Psoas muscle (tissue), 8 donors: ENCODE measurements at places on chromosomes 2 and 18. TPM values are rescaled to one million over a fixed set of nuclear protein-coding genes. Genes with fewer than 3 reads are reported as not detected.

Gene KCNJ13
- 0.03 TPM for polyA plus RNA-seq

Gene GKN2
- not detected for polyA plus RNA-seq

Gene TMEM200C
- polyA plus RNA-seq, result 0.03 TPM

Gene GCG
- polyA plus RNA-seq, result 0.18 TPM

Gene ADCYAP1
- 0.03 TPM for polyA plus RNA-seq
